NCI-H1092 treated with DMSO at 0.1 percent for 48 hours (cell line): ENCODE measurements at places on chromosomes 12 and 14.
A peak's percentile ranks its signal among the peaks of the same experiment; 100 is the strongest.

DNA sequence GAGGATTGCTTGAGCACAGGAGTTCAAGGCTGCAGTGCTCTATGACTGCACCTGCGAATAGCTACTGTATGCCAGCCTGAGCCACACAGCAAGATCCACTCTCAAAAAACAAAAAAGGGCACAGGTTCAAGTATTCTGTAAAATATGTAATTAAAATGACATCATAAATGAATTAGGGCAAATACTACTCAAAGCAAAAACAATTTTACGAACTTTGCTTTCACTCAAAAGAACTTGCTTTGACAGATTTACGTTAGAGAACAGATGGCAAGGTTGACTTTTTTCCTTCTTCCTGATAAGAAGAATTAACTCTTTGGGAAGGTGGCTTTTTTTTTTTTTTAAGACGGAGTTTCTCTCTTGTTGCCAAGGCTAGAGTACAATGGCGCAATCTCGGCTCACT is 44.0 kb upstream of the EAPP start:
- DNase-seq = no peak

- no peak for DNase-seq
These were observed 439.5 kb downstream of the CCER1 start for GRCh38 chr12:90515199-90516175.

DNA sequence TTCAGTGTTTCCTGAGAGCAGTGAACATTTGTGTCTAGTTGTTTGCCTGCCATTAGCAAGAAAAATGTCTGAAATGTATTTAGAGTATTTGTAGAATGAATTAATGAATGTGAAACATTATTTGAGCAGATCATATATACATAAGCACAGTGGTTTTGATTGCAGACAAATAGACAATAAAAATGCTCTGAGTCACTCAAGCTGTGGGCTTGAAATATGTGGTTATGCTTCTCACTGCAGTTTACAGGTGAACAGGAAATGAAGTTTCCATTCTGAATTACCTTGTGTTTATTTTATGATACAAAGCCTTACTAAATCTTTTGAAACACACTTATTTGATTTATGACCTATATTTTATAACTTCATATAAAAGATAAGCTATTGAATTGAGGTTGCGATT is 827.7 kb downstream of the TMTC2 start:
- no peak for DNase-seq

DNA sequence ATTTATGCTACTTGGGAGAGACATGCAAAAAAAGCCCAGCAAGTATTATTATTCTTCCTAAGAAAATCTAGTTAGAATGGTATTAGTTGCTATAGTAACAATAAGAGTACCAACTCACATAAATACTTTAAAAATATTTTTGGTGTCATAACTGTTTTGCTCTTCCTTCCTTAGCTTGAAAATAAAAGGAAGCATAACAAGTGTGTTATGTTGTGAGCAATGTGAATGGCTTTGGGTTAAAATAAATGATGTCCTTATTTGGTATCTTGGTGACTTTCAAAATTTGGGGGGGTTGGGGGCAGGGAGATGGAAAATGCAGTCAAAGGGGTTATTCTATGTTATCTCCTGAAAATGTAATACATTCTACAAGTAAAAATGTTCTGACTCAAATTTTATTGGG is 91.0 kb downstream of the ELK3 start:
- DNase-seq = no peak

GRCh38 chr12:79233341-79233781 is 368.8 kb downstream of the SYT1 start:
- DNase-seq = peak; percentile 76

GRCh38 chr14:70711451-70711850 is 69.7 kb downstream of the TTC9 start:
- no peak for DNase-seq

- peak; percentile 17 for DNase-seq
These were observed 1897.6 kb upstream of the FLRT2 start for GRCh38 chr14:83632375-83632774.

GRCh38 chr12:10558789-10559188 is 53.1 kb downstream of the EIF2S3B start:
- no peak for DNase-seq

GRCh38 chr12:83065562-83065961 is 378.9 kb downstream of the TMTC2 start:
- no peak for DNase-seq

DNA sequence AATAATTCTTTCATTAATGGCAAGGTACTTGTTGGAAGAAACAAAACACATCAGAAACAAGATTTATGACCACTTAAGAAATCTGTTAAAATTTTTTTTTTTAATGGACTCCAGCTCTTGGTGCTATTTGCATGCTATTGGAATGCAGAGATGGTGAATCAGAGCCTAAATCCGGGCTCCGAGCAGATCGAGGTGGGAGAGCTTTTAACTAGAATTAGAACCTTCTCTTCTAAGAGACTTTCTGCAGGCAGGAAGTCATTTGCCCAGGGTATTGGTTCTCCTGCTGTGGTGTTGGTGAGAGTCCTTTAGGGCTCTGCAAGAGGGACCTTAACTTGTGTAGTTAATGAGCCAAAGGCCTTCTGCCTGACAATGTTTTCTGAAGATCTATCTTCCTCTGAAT is 419.4 kb downstream of the SNAPC1 start:
- DNase-seq = no peak

- DNase-seq = no peak
These were observed 44.3 kb downstream of the PARP11 start for GRCh38 chr12:3828888-3829287.

DNA sequence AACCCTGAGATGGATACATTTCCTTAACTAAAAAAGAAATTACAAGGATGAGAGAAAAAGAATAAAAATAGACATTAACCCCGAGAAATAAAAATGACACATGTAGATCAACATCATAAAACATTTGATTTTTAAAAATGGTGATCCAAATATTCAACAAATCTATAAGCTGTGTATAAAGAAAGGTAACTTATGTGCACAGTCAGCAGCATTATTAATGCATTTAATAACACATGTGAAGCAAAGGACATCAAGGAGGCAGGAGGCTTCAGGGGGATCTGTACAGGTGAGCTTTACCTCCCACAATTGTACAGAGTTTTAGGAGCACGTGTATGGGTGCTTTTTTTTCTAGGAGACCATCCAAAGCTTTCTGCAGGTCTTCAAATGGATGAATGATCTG is 76.1 kb downstream of the MED13L start:
- no peak for DNase-seq

GRCh38 chr14:68362846-68363245 is 430.0 kb downstream of the ZFP36L1 start:
- DNase-seq = no peak

- no peak for DNase-seq
These were observed 27.5 kb upstream of the OAS1 start for GRCh38 chr12:112879191-112879705.

GRCh38 chr12:62738105-62738504 is 196.8 kb downstream of the PPM1H start:
- no peak for DNase-seq

DNA sequence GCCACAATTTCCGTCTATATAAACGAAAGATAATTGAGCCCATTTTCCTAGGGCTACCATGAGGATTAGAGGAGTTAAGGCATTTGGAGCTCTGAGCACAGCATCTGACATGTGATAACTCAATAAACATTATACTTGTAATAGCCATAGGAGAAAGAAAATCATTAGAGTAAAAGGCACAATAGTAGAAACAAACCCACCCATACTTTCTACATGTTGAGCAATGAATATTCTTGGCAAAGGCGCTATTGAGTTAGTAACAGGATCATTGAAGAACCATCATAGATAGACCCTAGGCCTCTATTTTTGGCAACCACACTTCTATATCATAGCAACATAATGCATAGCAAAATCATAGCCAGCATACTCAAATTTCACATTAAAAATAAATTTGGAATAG is 664.1 kb downstream of the NOVA1 start:
- no peak for DNase-seq

GRCh38 chr14:93231129-93231979 is 24.3 kb downstream of the UBR7 start:
- DNase-seq = peak; percentile 71

DNA sequence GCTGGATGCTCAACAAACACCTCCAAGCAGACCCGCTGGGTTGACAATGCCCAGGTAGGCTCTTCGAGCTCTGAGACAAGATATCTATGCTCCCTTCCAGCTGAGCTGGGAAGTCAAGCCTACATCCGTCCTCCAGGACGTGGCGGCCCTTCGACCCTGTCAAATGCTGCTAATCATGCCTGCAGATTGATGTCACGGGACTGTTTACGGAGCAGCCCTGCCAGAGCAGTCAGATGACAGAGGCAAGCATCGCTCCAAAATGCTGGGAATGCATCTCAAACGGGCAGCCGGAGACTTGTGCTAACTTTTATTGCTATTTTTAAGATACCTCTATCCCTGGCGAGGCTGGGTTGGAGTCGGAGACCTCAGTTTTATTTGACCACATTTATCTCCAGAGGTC is 139.2 kb downstream of the NTF3 start:
- no peak for DNase-seq

DNA sequence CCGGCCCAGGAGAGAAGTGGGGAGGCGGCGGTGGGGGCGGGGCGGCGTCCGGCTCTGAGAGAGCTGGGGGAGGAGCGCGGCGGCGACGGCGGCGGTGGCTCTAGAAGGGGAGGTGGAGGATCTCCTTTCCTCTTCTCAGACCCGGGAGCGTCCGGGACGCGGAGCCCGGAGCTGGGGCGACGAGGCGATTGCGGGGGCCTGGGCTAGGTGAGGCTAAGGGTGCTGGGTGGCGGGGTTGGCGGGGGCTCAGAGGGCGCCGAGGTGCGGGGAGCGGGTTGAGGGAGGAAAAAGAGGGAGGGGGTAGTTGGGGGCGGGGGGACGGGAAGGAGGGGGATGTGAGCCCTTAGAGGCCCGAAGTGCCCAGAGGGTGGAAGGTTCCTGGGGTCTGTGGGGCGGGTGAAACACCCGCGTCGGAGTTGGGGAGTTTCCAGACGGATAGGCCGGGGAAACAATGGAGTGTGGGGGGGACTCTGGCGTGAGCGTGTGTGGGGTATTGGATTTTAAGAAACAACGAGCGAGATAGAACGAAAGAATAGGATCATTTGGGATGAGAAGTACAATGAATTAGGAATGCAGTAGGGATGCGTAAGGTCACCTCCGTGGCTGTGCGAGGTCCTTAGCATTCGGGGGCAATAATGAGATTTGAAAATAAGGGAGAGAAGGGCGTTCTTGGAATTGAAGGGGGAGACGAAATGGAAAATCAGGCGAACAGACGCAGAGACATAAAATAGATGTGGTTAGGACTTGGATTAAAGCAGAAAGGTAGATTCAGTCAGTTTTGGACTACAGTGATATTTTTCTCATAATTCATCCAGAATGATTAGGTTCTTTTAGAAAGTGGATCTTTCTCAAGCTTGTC is at the start of gene SPATS2:
Gene SPATS2, plus strand, starts transcription at position 82 of the 859 bp plus-strand sequence. CDS start 93,551 bp downstream, outside the sequence.
- DNase-seq = peak; percentile 46

- no peak for DNase-seq
These were observed 86.3 kb upstream of the PDZRN4 start for GRCh38 chr12:41101806-41102205.

DNA sequence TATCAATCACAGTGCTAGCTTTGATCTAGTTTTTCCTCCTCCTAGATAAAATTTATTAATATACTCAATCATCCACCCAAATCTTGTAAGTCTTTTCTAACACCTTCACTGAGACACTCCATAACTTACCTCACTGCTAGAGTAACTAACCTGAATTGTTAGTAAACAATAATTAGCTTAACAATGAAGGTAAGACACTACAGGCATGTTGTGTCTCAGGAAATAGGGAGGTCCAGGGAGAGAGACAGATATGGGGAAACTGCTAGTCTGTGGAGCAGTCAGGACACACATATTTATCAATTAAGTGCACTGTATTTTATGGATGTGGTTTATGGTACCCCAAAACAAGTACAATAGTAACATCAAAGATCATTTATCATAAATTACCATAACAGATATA is 94.2 kb upstream of the SSTR1 start:
- DNase-seq = no peak

DNA sequence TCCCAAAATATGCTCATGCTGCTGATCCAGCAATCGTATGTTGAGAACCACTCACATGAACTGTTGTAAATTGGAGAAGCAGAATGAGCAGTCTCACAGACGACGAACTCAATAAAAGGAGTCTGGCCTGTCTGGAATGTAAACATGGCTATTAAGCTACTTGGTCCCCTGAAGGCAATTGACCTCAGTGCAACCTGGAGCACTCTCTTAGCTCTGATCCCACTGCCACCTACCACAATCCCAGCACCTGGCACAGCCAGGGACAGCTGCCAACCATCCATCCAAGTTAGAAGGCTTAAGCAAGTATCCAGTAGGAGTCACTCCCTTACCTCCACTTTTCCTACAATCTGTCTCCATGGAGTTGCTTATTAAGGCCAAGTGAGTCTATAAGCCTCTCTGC is 406.9 kb upstream of the CLEC14A start:
- DNase-seq = peak; percentile 63

DNA sequence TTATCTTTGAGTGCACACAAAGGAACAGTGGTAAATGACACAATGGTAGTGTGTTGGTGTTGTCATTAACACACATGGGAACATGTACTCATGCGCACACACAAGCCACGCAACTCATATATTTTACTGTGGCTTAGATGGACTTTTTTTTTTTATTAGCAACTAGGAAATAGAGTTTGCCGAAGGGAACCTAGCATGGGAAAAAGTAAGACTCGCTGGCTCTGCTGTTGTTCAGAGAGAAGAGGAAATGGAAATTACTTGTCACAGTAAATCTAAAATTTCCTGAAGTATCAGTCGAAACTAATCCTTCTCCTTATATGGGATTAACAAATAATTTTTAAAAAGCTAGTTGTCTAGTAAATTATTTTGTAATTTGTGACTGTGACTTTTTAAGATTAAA is 33.7 kb upstream of the IL22 start:
- DNase-seq = no peak

DNA sequence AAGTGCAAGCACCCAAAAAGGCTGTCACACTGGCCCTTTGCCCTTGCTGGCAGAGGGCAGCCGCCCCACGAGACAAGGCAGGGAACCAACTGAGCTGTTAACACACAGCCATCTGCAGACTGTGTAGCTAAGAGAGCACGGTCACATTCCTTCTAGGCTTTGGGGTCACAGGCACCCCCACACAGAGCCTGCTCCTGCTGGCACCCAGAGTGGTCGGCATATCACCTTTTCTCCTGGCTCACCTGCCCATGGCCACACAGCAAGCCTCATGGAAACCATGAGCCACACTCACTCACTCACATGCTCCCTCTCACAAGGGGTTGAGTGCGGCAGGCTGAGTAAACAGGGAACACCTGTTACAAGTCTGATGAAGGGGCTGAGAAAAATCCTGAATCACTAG is 214.5 kb downstream of the PCNX1 start:
- DNase-seq = no peak

- no peak for DNase-seq
These were observed 125.0 kb upstream of the CCND2 start for GRCh38 chr12:4148418-4149056.

GRCh38 chr14:85501751-85502150 is 28.2 kb upstream of the FLRT2 start:
- no peak for DNase-seq
